ENCODE measurements at places on chromosomes 3 and 15.

- peak; percentile 97 for DNase-seq
These were observed 63.7 kb upstream of the ULK4 start for GRCh38 chr3:42025370-42026138.

GRCh38 chr3:7745711-7746110, 755.9 kb upstream of the LMCD1 start:
- no peak for DNase-seq

GRCh38 chr15:63339836-63340235, 41.8 kb downstream of the CA12 start:
- no peak for DNase-seq

DNA sequence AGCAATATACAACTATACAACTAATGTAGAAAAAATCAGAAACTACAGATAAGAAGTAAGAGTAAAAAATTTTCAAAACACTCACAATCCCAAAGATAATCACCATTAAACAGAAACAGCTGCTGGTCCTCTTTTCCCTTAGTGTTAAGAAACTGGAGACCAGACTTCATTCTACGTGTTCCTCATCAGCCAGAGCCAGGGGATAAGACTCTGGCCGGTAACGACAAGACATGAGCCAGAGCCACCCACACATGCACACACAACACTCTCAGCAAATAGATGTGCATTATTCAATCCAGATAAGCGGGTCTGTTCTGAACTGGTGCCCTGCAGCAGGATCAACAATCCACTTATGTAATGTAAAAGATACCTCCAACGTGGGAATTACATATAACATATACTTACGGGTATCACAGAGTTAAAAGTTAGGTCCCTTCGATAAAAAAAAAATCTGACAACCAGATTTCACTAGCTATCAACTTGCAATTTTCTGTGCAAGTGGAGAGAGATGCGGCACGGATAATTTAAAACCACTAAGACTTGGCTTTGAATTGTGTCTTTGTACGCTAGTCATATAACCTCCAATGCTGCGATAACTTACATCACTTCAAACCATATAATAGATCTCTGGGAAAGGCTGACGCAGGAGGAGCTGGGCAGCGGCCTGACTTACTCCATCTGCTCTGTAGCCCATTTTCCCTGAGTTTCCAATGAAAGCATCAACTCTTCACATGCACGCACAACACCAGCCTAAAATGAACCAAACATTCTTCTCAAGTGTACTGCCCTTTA, 17.8 kb downstream of the PRICKLE2 start:
- peak; percentile 80 for DNase-seq

- no peak for DNase-seq
These were observed 1.3 kb downstream of the ACAP2 start for GRCh38 chr3:195441476-195441991.

GRCh38 chr3:131544557-131544956, 41.8 kb upstream of the MRPL3 start:
- DNase-seq: no peak

DNA sequence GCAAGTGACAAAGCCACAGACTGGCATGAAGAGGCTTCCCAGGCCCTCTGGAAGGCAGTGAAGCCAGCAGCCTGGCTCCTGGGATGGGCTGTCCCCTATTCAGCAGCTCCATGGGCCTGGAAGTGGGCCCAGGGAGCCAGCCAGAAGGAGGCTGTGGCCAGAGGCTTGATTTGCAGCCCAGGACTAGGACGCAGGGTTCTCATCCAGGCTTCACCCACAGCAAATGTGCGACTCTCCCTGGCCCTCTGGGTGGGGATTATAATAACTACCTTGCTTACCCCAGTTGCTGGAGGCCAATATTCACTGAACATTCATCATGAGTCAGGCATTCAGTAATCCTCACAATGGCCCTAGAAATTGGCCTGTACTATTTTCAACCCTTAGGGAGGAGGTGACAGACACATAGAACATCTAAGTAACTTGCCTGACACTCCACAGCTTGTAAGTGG, 24.6 kb upstream of the SRP14 start:
- peak; percentile 74 for DNase-seq

DNA sequence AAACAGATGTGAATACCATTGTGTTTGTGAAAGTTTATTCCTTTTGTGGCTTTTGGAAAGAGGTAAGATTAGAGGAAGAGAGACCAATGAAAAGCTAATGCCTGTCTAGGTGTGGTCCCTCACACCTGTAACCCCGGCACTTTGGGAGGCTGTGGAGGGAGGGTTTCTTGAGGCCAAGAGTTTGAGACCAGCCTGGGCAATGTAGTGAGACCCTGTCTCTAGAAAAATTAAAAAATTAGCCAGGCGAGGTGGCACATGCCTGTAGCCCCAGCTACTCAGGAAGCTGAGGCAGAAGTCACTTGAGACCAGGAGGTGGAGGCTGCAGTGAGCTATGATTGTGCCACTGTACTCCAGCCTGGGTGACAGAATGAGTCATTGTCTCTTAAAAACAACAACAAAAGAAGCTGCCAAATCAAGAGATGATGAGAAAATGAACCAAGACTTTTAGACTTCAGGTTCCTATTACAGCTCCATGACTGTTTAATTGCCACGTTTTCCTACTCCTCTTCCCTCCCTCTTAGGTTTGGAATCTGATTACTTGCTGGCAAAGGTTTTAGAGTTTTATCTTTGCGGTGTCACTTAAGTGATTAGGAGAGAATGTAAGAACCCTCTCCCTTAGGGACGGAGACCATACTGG, 68.7 kb downstream of the CGNL1 start:
- no peak for DNase-seq

DNA sequence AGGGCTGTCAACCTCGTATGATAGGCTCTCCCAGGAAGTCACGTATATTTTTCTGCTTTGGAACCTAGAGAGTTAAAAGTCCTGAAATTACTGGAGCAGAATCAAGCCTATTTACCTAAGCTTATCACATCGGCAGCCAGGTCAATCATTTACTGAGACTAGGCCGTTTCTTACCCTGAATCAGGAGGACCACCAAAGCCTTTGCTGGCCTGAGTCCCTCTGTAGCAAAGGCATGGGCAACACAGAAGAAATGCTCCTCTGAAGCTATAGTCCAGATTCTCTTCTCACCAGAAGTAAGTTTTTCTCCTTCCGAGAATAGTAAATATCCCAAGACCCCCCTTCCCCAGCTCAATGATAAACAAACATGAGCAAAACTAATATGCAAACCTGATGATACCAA, 125.9 kb upstream of the PHLDB2 start:
- no peak for DNase-seq

- no peak for DNase-seq
These were observed 63.0 kb downstream of the SLTM start for GRCh38 chr15:58870451-58870850.

DNA sequence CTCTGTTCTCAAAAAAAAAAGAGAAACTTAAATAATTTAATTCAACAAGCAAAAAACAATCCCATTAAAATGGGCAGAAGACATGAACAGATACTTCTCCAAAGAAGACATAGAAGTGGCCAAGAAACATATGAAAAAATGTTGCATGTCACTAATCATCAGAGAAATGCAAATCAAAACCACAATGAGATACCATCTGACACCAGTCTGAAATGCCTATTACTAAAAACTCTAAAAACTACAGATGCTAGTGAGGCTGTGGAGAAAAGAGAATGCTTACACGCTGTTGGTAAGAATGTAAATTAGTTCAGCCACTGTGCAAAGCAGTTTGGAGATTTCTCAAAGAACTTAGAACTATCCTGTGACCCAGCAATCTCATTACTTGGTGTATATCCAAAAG, 382.9 kb downstream of the OTOL1 start:
- no peak for DNase-seq

DNA sequence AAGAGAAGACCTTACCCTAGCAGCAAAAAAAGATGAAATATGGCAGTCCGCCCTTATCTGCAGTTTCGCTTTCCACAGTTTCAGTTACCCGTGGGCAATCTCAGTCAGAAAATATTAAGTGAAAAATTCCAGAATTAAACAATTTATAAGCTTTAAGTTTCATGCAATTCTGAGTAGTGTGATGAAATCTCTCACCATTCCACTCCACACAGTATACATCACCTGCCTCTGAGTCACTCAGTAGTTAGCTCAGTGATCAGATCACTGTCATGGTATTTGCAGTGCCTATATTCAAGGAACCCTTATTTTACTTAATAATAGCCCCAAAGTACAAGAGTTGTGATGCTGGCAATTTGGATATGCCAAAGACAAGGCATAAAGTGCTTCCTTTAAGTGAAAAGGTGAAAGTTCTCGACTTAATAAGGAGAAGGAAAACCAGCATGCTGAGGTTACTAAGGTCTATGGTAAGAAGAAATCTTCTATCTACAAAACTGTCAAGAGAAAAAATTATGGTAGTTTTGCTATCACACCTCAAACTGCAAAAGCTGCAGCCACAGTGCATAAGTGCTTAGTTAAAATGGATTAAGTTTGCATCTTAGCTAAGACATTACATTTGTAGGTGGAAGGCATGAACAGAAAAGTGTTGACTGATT, 48.1 kb downstream of the HSPBAP1 start:
- no peak for DNase-seq

GRCh38 chr3:188567478-188568195, 413.7 kb downstream of the LPP start:
- DNase-seq: no peak

DNA sequence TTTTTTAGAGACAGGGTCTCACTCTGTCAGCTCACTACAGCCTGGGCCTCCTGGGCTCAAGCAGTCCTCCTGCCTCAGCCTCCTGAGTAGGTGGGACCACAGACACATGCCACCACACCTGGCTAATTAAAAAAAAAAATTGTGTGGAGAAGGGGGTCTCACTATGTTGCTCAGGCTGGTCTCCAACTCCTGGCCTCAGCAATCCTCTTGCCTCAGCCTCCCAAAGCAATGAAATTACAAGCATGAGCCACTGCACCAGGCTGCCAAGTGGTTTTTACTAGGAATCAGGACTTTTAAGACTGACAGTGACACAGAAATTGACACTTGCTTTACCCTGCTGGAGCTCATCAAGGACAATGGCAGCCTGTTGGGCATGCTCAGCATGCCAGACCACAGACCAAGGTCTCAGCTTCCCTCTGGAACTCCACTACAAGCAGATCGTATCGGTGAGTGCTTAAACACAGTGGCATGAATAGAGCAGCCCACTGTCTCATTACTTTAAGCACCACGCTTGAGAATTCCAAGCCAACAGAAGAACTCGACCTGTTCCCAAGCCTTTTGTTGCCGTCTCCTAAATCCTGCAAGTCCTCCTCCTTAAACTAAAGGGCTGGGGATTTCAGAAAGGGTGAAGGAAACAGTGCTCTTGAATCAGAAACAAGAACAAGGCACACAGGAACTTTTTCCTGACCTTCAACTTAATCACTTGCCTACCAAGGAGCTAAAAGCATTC, 41.4 kb downstream of the EOMES start:
- DNase-seq: no peak

GRCh38 chr3:67870477-67870876, 216.1 kb upstream of the SUCLG2 start:
- no peak for DNase-seq
